ENCODE measurements at places on chromosomes 1 and 21. TPM values are rescaled to one million over a fixed set of nuclear protein-coding genes. Genes with fewer than 3 reads are reported as not detected.

The C1orf198 gene
- 3.6 TPM for total RNA-seq

DNA sequence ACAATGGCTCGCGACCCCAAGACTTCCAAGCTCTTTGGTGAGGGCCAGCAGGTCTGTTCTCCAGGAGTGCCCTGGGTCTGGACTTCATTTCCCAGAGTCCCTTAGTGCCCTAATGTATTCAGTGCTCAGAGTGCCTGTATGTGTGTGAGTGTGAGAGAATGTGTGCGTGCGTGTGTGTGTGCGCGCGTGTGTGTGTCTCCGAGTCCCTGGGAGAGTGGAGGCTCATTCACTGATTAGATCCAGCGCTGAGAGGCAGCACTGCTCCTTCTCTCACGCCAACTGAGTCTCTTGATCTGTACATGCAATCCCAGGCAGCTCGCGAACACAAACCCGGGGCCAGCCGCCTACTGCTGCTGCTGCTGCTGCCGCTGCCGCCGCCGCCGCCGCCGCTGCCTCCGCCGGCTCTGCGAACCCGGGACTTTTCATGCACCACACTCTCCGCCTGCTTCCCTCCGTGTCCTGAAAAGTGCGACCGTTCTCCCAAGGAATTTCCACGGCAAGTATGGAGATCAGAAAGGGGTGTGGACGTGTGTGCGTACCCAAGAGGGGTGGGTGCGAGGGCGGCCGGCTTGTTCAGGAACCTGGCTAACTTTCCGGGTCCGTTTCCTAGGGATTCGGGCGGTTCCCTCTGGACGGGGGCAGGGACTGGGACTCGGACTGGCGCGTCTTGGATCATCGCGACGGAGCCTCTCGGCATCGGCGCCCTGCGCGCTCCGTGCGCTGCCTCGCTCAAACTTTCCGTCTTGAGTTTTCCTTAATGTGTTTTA is at the start of gene RNF220:
RNF220 (plus strand) TSS at position 225 of the 767 bp plus-strand sequence.
- peak; percentile 53 for DNase-seq

DNA sequence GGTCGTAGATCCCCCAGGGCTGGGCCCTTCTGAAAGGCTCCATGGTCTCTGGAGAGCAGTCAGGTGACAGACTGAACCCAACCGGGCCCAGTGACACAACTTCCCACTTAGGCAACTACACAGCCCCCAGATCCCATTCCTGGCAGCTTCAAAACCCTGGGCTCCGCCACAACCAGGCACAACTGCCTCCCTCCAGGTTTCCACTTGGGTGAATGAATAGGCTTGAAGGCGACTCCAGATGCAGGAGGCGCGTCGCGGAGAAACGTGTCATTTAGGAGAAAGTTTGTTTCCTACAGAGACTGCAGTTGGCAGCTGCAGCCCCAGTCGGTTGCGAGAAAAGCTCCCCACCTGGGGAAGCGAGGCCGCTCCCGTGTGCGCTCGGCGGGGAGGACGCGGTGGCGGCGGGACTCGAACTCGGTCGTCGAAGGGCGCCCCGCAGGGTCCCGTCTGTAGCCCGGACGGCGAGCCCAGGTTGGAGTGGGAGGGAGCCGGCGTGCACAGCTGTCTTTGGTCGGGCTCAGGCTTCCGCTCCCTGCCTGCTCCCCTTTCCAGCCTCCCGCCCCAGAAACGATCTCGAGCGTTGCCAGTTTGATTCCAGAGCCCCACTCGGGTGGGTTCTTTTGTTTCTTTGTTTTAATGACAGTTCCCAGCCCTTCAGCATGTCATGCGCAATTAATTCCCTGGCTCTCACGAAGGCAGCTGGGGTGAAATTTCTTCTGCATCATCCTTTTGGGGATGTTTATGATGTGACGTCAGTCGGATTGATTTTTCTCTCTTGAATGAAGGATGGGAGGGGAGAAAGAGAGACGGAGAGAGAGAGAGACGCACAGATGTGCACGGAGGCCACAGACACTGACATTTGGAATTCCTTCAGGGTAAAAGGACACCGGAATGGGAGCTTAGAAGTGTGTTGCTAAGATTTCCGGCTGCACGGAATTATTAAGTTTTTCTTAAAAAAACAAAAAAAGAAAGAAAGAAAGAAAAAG is 862 bp upstream of the SGIP1 start:
- DNase-seq: no peak

The SPATA45 gene
- total RNA-seq: not detected

- no peak for DNase-seq
Measured at GRCh38 chr21:39673736-39674135, 61.0 kb downstream of the B3GALT5 start.

- DNase-seq: no peak
Measured at GRCh38 chr1:44609768-44610526, 64.3 kb downstream of the TMEM53 start.

- DNase-seq: no peak
Measured at GRCh38 chr1:2019172-2019543, at the start of gene GABRD. TSS of gene GABRD (plus strand) at chr1:2019345. CDS start at chr1:2019424, 79 bp downstream.

- DNase-seq: no peak
Measured at GRCh38 chr21:44295646-44296045, 4.2 kb upstream of the PFKL start.

The AGO3 gene
- total RNA-seq: 26.2 TPM

DNA sequence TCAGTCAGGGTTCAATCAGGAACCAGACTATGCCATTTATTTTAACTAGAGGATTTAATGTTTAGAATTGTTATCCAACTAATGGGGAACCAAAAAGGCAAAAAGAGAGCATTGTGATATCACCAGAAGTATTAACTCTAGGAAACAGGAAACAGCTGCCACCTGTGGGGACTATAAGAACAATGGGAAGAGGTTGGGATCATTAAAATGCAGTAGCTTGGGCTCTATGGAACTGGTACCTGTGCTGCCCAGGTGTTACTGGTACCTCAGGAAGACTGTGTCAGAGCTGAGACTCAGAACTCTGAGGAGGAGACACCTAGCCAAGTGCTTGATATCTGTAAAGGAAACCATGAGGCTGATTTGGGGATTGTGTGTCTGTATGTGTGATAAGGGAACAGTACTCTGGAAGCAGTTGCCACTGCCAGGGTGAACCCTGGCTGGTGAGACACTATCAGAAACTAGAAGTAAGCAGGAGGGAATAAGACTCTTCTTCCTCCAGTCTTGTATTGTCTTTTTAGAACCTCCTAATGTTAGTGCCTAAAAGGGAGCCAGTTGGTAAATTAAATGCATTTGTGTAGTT is 49.4 kb downstream of the MAN1A2 start:
- DNase-seq: no peak

DNA sequence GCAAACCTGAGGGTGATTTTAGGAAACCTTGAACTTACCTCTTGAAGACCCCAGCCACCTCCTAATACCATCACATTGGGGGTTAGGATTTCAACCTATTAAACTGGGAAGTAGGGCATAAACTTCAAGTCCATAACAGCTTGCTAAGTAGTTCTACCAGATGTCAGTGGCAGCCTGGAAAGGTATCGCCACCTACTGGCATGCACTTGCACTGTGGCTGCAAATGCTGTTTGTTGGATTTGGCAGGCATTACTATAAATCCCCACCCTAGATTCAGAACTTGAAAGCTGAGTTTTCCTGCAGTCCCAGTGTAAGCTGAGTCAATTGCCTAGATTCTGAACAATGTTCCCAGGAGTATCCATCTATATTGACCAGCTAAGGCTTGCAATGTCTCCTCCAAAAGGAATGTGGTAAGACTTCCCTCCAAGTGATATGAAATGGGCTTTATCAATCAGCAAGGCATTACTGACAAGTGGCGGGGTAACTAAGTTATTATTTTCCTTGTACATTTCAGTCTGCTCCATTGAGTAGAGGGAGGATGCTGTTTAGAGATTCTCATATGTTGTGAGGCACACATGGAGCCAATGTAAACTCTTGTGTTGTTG is 474.5 kb downstream of the PTPRC start:
- peak; percentile 80 for DNase-seq

GRCh38 chr1:25610822-25611630 is 5.6 kb upstream of the MAN1C1 start:
- no peak for DNase-seq

The CA6 gene
- total RNA-seq: 10.1 TPM

DNA sequence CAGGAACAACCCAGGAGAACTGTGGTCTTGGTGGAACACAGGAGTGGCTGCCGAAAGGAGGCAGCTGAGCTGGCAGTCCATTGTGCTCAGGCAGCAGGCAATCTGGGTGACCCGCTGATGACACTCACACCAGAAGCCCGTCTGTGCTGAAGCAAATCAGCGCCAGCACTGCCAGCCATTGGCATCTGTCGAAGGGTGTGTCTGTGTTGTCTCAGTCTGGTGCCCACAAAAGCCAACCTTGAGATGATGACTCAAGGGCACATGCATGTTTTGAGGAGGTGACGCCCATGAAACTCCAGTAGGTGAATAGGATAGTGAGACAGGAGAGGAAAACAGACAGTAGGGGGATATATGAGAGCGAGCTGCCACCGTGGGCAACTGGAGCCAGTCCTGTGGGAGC is 167.3 kb downstream of the KAZN start:
- DNase-seq: no peak

- DNase-seq: no peak
Measured at GRCh38 chr1:7224081-7224534, 438.9 kb downstream of the CAMTA1 start.

DNA sequence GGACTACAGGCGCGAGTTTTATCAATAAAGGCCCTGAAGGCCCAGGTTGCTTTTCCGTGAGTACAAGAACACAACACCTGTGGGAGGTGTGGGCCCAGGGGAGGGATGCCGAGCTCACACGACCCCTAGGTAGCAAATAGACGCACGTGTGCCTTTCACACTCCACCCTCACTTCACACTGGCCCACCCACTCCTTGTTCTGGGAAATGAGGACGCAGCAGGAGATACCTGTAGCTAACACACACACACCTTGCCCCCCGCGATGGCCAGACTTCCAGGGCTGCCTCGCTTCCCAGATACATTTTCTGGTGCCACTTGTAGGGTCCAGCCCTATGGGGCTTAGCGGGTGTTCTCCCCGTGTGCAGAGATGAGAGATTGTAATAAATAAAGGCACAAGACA is 4.3 kb upstream of the CCDC27 start:
- no peak for DNase-seq

DNA sequence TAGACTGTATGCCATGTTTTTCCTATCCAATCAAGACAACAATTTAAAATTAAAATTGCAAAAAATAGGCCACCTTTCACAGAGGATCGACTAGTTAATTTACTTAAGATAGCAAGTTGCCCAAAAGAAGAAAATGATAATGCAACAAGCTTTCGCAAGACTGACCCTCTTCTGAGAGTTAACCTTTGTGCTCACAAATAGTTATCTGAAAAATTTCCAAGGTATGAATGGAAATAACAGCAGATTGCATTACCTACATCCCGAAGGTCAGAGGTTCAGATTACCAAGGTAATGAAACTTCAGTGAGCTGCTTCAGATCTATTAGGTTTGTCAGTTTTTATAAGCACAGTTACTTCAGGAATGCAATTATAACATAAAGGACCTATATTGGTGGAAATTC is 298.0 kb downstream of the KCTD3 start:
- no peak for DNase-seq

DNA sequence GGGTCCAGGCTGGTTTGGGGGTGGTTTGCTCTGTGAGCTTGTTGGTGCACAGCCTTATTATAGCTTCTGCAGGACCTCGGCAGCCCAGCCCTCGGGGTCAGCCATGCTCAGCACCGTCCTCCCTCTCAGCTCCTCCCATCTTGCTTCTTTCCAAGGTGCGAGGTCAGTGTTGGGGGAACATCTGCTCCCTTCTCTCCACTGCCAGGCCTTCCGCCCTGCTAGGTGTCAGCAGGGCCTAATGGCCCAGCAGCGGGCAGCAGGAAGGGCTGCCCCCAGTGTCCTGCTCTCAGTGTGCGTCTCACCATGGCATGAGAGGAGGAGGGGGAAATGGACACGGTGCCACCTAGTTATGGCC is 36.5 kb upstream of the LRRC3 start:
- DNase-seq: no peak

DNA sequence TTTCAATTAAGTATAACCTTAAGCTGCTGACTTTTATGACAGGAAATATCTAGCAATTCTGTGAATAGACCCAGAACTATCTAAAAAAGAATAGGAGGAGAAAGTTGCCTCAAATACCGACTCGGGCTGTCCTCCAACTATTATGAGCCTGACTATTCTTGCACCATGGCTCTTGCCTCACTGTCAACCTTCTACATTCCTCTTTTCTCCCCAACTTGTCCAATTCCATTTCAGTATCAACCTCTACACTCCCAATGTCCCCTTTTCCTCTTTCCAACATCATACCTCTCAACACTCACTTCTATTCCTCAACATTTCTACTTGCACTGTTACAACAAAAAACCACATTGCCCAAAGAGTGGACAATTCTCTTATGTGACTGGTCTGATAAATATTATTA is 2.3 kb downstream of the ZZZ3 start:
- no peak for DNase-seq

- DNase-seq: no peak
Measured at GRCh38 chr1:25771221-25772114, 28.5 kb upstream of the SELENON start.

GRCh38 chr1:53600001-53600400 is 139.0 kb downstream of the GLIS1 start:
- DNase-seq: no peak

The INAVA gene
- total RNA-seq: 0.15 TPM

DNA sequence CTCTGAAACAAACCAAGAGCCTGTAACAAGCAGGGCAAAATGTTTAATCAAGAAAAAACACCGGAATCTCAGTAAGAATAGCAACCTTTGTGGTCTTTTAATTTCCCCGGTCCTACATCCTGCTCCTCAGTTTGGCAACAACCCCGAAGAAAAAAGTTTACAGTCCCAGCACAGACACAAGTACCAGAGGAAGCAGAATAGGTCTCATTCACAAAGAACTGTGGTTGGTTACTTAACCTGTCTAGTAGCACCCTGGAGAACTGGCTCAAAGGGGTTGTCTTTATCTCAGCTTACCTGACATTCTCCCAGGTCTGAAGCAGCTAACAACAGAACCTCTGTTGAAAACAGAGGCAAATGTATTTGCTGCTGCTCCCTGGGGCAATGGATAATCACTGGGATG is 399.3 kb downstream of the AJAP1 start:
- no peak for DNase-seq

GRCh38 chr1:44808063-44808937 is at the start of gene BTBD19:
TSS of gene BTBD19 (plus strand) at chr1:44808523. CDS start at chr1:44808821, 298 bp downstream.
- no peak for DNase-seq

DNA sequence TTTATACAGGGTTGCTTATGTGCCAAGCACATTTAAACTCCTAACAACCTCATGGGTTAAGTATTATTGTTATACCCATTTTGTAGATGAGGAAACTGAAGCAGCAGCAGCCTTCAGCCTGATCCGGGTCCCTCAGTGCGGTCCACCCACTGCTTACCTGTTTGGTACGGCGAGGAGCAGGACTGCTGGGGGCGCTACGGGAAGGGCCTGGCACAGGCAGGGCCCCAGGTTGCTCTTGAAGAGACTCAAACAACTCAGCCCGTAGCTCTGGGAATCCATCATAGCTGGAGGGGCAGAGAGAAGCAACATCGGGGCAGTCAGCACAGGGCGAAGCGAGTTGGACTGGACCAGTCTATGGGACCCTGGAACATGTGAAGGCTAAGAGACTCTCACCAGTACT is 9.2 kb downstream of the DENND4B start:
- DNase-seq: no peak

GRCh38 chr1:213327017-213327667 is 276.1 kb downstream of the RPS6KC1 start:
- no peak for DNase-seq

Data from activated CD8-positive, alpha-beta memory T cell treated with anti-CD3 and anti-CD28 coated beads, Interleukin-2, amount 10 ng/mL, durations not matched to agents 7 days and 5 days (primary cell).